Cerebellar nuclear complex (tissue), 1 donor: ENCODE measurements at places on chromosomes 5 and 9.
A peak's percentile ranks its signal among the peaks of the same experiment; 100 is the strongest.

GRCh38 chr5:100560860-100561259 lies 25.7 kb downstream of the FAM174A start:
- DNase-seq = no peak

DNA sequence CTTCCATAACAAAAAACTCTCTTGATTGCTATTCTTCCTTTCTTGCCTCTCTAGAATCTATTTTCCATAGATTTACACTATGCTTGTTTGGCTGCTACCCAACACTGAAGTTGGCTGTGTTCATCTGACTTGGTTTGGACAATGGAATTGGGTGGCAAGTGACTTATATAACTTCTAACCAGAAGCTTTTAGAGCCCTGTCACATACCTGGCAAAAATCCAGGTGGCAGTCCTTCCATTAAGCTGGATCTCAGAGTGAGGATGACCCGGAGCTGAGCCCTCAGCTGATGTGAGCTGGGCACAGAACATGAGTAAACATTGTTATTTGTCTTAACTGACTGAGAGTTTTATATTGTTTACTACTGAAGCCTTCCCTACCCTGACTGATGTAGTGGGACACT lies 225.7 kb downstream of the TLR4 start:
- no peak for DNase-seq

- DNase-seq = no peak
These were observed 205.0 kb upstream of the TAS2R1 start for GRCh38 chr5:9834871-9835770.

DNA sequence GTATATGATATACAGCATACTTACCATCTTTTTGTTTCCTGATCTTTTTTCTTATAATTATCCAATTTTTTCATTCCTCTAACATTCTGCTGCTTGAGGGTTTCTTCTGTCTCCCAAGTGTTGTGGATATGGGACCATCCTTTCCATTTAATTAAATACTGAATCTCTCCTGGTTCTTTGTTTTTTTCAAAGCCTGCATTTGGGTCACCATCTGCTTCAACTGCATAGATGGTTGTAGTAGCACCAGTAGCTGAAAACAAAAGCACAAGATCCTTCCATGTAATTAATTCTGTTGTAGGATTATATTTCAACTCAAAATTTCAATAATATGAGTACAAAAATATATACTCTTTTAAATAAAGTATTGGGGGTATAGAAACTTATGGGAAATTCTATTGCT lies 29.4 kb downstream of the CHD1 start:
- peak; percentile 4 for DNase-seq

DNA sequence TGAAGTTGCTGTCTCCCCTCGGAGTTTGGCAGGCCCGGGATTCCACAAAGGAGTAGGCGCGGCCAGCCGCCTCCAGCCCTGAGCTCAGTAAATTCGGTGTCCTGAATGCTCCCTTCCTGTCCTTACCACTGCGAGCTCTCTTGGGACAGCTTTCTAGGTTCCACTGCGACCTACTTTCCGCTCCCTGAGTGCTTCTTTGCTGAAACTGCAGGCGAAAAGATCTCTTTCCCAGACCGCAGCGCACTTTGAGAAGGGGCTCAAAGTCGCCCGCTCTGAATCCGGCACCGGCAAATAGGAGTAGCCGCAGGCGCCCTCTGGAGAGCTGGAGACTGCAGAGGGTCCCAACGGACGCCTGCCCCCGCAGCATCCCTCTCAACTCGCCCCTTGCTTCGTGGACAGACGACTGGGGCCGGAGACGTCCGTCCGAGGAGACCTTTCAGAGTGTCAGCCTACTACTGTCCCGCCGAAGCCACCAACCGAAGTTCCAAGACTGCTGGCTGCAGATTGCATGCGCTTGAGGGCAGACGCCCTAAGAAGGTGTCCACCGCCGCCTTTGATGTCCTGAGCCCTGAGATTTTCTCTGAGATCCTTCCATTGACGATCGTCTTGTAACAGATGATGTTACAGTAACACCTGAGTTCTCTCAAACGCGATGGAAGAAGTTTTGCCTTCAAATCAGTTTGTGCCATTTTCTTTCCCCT lies 96.0 kb downstream of the ANXA2R start:
- no peak for DNase-seq

DNA sequence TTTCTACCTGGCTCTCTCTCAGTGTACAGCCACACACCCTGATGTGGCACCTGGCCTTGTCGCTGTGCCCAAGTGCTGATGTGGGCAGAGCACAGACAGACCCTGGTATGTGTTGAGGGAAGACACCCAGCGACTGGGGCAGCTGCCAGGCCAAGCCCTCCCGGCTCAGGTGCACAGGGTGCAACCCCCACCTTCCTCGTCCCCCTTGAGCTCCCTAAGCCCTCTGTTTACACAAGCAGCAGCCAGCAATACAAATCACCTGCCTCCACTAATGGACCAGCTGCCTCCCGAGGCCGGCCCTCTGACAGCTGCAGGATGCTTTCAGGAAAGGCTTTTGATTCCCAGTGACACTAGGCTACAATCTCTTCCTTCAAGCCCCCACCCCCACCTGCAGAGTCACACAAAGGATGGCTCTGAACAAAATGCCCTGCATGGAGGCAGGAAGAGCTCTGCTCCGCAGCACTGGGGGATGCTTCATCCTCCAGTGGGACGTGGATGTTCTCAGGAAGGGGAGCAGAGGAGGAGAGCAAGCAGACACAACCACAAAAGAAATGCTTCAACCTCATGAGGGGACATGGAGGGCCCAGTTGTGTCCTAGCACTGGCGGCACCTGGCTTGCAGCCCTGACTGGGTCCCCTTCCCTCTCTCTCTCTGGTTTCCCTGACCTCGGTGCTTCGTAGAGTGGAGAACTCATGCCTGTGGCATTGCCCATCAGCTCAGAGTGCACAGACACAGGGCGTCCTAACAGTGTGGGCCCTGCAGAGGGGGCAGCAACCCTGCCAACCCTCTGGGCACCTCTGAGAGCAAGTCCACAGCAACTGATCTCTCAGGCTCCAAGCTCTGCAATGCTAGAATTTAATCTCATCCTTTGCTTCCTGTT lies 140.8 kb downstream of the BARX1 start:
- DNase-seq = no peak

DNA sequence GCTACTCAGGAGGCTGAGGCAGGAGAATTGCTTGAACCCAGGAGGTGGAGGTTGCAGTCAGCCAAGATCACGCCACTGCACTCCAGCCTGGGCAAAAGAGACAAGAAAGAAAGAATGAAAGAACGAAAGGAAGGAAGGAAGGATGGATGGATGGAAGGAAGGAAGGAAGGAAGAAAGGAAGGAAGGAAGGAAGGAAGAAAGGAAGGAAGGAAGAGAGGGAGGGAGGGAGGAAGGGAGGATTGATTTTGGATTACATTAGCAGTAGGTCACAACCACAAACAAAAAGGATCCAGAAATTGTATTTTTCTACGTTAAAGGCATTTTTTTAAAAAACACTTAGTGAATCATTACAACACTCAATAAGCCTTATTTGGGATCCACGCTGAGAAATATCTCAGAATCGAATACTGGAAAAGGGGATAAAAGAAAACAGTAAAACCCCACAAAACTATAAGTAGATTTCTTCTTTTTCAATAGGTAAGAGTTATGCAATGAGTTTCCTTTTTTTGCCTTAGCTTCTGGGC lies 136.9 kb upstream of the FREM1 start:
- DNase-seq = no peak

GRCh38 chr9:126829035-126829434 lies 24.2 kb downstream of the ZBTB43 start:
- no peak for DNase-seq

DNA sequence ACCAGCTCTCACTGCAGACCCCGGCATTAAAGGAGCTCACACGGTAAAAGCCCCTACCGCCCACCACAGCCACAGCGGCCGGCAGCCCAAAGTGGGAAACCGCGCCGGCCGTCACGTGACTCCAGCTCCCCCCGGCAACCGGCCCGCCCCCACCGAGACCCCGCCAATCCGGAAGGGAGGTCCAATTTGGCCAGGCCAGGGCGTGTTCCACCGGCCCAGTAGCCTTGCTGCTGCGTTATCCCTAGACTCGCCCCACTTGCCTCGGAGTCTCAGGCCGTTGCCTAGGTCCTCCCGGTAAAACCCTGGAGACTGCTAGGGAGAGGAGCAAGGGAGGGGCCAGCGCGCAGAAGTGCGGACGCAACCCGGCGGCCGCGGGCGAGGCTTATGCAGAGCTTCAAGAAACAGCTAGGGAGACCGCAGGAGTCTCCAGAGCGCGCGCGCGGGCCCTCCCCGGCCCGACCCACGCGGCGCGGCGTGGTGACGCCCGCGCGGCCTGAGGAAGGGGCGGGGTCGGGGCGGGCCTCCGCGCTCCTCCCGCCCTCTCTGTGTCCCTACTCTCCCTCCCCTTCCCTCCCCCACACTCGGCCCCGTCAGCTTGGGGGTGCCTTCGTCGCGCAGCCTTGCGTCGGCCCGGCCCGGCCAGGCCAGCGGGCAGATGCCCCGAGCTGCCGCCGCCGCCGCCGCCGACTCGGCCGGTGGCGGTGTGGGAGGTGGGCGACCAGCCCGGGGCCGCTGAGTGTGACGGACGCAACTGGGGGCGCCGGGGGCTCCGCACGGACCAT lies at the start of gene RIC1:
RIC1 (plus strand) TSS at position 578 of the 782 bp plus-strand sequence; CDS start at position 781, 203 bp downstream.
- DNase-seq = peak; percentile 79

- no peak for DNase-seq
These were observed 87.3 kb downstream of the HSD17B3 start for GRCh38 chr9:96214635-96215034.

DNA sequence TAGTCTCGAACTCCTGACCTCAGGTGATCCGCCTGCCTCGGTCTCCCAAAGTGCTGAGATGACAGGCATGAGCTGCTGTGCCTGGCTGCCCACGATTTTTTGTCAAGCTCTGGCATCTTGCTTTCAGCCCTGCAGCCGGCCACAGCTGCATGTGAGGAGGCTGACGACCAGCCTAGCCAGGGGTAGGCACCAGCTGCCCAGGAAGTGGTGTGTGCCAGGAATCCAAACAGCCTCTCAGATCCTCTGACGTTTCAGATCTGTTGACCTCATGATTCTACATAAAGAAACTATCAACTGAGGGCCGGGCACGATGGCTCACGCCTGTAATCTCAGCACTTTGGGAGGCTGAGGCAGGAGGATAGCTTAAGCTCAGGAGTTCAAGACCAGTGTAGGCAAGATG lies 19.0 kb downstream of the DYNC2I2 start:
- DNase-seq = no peak
